ENCODE measurements at places on chromosomes 16 and 17.
A peak's percentile ranks its signal among the peaks of the same experiment; 100 is the strongest.

GRCh38 chr17:82230609-82231311 is 1.9 kb downstream of the SLC16A3 start:
- no peak for DNase-seq

DNA sequence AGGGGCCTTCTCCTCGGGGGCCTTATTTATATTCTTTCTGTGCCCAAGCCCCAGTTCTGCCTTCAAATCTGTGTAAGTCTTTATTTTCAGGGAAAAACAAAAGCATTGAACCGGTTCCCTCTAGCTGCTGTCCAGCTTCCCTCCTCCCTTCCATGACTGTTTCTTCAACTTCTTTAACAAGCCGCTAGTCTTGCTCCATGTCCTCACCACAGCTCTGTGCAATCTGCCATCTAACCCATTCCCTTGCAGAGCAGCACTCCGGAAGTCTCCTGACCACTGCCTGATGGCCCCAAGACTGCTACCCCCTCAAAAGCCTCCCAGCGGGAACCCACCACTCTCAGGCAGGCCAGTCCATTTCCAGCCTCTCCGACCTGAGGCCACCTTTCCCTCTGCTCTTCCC is 16.9 kb downstream of the EMC8 start:
- DNase-seq: no peak

DNA sequence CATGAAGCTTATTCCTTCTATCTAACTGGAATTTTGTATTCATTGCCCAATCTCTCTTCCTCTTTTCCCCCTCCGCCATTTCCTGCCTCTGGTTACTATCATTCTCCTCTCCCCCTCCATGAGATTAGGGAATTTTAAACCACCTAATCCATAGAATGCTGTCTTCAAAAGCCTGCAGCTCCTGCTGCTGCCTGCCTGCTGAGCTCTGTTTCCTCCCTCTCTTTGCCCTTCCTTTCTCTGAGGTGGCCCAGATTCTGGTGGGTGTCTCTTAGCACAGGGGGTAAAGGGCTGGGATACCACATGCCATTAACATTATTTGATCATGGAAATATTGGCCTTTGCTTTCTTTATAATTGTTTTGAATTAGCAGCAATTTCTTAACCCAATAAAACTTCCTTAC is 241.6 kb downstream of the CNTNAP4 start:
- DNase-seq: no peak

- no peak for DNase-seq
Observed at GRCh38 chr17:81114351-81115093, 50.8 kb upstream of the PVALEF start.

- no peak for DNase-seq
Observed at GRCh38 chr17:49814781-49815529, 26.5 kb downstream of the KAT7 start.

- DNase-seq: peak; percentile 73
Observed at GRCh38 chr17:1590029-1590746, 27.6 kb upstream of the PITPNA start.

GRCh38 chr17:27940503-27941428 is 47.6 kb upstream of the LYRM9 start:
- DNase-seq: no peak

DNA sequence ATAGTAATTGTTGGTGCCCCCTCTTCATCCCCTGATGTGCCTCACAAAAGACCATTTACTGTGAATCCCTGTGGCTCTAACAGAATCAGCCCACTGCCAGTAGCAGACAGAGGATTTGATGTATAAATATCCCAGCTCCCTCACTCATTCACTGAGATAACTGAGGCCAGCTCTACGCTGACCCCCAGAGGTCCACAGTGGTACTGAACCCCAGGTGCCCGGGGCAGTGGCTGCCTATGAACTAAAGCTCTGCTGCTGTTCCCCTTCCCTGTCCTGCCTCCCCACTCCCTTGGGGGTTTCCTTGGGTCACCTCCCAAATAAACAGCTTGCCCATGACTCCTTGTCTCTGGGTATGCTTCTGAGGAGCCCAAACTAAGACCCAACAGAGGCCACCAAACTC is 295.8 kb downstream of the FOXL1 start:
- DNase-seq: no peak

- DNase-seq: no peak
Observed at GRCh38 chr16:74623214-74623838, 16.4 kb upstream of the GLG1 start.

DNA sequence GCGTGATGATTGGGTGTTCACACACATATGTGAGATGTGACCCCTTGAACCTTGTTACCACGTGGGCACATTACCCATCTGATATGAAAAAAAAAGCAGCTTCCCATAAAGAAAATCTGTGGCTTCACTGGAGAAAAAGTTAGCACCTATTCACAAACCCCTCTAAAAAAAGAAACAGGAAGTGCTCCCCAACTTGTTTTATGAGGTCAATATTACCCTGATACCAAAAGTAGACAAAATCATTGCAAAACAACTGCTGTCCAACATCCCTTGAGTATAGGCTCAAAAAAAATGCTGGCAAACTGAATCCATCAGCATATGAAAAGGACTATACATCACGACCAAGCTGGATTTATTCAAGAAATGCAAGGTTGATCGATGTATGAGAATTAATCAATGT is 99.7 kb upstream of the RBL2 start:
- DNase-seq: no peak

DNA sequence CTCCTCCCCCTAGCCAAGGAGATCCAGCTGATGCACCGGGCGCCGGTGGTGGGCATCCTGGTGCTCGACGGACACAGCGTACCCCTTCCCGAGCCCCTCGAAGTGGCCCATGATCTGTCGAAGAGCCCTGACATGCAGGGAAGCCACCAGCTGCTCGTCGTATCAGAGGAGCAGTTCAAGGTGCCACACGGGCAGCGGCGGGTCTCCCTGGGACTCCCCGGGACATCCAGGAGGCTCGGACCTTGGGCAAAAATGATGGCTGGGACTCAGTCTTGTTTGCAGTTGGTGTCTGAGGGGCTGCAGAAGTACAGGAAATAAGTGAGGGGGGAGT is 15.8 kb upstream of the MYO15B start:
- DNase-seq: no peak

DNA sequence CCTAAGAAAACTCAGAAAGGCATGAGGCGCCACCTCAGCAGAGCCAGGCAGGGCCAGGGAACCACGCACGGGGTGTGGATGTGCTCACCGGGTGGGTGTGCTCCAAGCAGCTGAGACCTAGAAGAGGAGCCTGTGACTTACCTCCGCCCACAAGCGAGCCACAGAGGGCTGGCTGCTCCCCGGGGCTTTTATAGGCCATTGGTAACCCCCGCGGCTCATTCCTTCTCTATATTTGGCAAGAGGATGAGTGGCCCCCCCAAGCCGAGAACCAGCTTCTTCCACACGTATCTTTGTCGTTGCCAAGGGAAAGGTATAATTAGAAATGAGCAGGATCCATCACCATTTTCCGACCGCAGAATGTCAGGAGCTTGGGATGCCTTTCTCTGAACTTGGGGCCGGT is at the start of gene MYH3:
MYH3 (minus strand) TSS at position 162 of the 400 bp plus-strand sequence. CDS start 2,245 bp downstream, outside the sequence.
- DNase-seq: no peak

DNA sequence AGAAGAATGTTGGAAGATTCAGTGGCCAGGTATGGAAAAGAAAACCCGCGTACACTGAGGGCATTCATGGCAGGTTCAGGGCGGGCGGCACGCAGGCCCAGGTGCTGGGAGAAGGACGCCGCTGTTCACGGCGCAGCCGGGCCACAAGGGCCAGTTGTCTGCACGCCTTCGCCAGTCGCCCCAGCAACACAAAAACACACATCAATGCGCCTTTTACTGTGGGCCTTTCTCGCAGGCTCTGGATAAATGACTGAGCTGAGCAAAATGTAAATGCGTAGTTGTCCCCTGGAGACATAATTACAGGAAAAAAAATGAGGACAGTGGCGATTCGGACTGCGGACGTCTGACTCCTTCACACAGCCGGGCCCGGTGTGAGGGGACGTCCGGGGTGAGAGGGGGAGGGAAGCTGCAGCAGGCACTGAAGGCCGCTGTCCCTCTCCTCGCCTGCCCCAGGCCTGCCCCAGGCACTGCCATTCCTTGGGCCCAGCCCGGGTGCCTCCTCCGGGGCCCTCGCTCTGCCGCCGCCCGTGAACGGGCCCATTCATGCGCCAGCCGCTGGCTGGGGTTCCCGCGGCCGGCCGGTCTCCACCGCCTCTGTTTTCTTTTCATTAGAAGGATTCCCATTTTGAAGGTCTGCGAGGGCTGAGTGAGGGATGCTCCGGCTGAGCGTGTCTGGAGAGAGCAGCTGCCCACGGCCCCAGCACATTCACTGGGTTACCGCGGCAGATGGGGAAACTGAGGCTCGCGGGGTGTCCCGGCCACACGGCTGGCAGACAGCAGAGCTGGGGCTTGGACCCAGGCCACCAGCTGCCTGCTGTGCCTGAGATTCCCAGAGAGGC is 6.5 kb upstream of the ZNF469 start:
- no peak for DNase-seq

GRCh38 chr16:23128056-23128455 is 21.2 kb downstream of the USP31 start:
- DNase-seq: no peak

- DNase-seq: no peak
Observed at GRCh38 chr16:2270588-2271470, 2.9 kb upstream of the RNPS1 start.

DNA sequence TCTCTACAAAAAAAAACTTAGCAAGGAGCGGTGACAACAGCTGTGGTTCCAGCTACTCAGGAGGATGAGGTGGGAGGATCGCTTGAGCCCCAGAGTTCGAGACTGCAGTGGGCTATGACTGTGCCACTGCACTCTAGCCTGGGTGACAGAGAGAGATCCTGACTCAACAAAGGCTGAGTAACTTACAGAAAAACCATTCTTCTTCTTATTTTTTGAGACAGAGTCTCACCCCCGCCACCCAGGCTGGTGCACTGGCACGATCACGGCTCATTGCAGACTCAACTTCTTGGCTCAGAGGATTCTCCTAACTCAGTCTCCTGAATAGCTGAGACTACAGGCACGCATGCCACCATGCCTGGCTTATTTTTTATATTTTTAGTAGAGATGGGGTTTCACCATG is 56.0 kb downstream of the CYB5D2 start:
- DNase-seq: no peak

DNA sequence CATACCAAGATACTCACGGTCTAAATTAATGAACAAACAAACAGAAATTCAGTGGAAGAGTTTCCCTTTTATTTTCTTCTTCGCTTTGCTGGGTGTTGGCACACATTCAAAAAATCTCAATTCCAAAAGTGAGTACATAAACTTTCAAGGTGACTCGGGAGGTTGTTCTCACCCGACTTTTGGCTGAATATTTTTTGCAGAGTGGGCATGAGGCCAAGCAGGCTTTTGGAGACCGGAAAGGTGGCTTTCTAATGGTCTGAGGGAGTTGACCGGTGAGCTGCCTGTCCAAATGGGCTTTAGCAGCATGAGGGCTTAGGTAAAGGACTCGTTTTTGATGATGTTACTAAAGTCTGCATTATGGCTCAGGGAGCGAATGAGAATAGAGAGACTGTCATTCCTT is 318.7 kb downstream of the CPPED1 start:
- no peak for DNase-seq

- DNase-seq: no peak
Observed at GRCh38 chr17:14070344-14070984, 1.2 kb downstream of the COX10 start.

DNA sequence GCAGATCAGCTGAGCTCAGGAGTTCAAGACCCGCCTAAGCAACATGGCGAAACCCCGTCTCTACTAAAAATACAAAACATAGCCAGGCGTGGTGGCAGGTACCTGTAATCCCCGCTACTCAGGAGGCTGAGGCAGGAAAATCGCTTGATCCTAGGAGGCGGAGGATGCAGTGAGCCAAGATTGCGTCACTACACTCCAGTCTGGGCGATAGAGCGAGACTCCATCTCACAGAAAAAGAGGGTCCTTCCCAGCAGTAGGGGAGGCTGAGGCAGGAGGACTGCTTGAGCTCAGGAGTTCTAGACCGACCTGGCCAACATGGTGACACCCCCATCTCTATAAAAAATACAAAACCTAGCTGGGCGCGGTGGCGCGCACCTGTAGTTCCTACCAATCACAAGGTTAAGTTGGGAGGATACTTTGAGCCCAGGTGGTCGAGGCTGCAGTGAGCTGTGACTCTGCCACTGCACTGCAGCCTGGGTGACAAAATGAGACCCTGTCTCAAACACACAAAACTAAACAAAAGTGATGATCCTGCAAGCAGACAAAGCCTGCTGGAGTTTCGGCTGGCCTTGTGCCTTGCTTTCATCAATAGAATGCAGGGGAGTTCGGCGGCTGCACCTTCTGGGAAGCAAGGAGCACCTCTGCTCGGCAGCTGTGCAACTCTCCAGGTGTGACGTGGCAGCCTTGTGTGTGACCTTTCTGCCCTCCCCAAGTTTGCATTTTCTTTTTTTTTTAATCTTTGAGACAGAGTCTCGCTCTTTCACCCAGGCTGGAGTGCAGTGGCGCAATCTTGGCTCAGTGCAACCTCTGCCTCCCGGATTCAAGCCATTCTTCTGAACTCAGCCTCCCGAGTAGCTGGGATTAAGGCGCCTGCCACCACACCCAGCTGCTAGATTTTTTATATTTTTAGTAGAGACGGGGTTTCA is 12.4 kb upstream of the YWHAE start:
- DNase-seq: no peak

DNA sequence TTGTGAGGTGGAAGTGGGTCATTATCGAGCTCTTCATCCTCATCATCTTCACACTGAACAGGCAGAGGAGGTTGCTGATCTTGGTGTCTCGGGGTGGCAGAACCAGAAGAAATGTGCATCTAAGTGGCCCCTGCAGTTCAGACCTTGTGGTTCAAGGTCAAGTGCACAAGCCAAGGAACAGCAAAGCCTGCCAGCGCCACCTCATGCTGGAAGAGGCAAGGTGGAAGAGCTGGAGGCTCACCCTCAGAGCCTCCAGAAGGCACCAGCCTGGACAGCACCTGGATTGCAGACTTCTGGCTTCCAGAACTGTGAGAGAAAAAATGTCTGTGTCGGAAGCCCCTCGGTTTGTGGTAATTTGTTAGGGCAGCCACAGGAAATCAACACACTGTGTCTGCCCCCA is 32.7 kb downstream of the IFT140 start:
- DNase-seq: no peak

DNA sequence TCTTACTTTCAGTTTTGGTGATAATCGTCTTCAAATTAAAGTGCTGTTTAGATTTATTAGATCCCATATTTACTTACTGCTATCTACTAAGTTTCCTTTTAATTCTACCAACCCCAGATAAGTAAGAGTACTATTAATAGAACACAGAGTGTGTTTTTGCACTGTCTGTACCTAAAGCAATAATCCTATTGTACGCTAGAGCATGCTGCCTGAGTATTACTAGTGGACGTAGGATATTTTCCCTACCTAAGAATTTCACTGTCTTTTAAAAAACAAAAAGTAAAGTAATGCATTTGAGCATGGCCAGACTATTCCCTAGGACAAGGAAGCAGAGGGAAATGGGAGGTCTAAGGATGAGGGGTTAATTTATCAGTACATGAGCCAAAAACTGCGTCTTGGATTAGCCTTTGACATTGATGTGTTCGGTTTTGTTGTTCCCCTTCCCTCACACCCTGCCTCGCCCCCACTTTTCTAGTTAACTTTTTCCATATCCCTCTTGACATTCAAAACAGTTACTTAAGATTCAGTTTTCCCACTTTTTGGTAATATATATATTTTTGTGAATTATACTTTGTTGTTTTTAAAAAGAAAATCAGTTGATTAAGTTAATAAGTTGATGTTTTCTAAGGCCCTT is 56.8 kb downstream of the HLF start:
- DNase-seq: no peak

GRCh38 chr16:2912330-2913199 is 834 bp downstream of the FLYWCH1 start:
- peak; percentile 30 for DNase-seq

All from SW480 (cell line).